ENCODE measurements at places on chromosomes 7 and 10.

DNA sequence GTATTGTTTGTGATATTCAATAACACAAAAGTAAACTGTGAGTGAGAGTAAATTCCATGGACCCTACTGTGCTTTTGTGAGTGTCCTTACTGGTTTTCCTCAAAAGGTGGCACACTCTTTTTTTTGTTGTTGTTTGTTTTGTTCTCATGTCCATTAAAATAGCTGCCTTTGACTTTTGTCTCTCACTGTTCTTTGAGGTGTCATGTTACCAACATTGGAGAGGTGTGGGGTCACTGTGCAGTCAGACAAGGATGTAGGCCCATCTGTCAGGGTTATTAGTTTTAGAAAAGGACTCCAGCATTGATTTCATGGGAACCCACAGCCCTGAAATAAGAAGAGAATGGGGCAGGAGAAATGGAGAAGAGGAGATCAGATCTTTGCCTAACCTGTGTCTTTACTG lies 383.1 kb downstream of the SORCS3 start:
- no peak for DNase-seq

DNA sequence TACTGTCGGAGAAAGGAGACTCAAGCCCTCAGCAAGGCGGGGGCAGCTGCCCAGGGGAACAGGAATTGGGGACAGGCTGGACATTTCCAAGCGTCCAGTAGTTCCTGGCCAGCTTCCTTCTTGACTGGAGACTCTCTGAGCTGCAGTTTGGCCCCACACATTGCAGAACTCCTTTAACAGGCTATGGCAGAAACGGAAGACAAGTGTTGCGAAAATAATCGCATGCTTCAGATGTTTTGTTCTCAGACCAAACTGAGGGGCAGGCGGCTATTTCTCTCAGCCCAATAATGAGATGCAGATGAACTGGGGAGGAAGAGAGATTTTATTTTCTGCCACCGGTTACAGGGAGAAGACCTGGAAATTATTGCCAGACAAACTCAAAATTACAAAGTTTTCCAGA lies 88.0 kb upstream of the PFKP start:
- DNase-seq = no peak

GRCh38 chr10:51447119-51447518 lies 252.3 kb downstream of the CSTF2T start:
- DNase-seq = no peak

- DNase-seq = no peak
Observed at GRCh38 chr10:72276421-72277339, 3.0 kb downstream of the DDIT4 start.

GRCh38 chr7:126440542-126440941 lies 812.2 kb downstream of the GRM8 start:
- DNase-seq = no peak

GRCh38 chr10:20142311-20142710 lies 326.1 kb downstream of the PLXDC2 start:
- DNase-seq = no peak

DNA sequence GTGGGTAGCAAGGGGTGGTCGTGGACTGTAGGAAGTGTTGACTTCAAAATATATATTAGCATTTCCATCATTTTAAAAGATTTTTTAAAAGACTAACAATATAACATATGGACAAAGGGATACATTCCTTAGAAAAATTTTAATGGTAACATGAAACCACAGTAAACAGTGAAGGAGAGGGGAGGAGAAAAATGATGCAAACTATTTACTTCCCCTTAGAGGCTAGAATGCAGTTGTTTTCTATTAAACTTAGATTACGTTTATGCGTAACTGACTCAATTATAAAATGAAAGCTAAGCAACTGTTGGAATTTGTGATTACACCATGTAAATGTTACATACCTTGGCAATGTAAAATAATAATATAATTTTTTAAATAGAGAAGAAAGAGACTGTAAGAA lies 41.3 kb downstream of the CALD1 start:
- DNase-seq = no peak

- no peak for DNase-seq
Observed at GRCh38 chr10:14383266-14383665, 52.5 kb upstream of the FRMD4A start.

GRCh38 chr7:29806995-29807841 lies 910 bp downstream of the WIPF3 start:
- DNase-seq = no peak

DNA sequence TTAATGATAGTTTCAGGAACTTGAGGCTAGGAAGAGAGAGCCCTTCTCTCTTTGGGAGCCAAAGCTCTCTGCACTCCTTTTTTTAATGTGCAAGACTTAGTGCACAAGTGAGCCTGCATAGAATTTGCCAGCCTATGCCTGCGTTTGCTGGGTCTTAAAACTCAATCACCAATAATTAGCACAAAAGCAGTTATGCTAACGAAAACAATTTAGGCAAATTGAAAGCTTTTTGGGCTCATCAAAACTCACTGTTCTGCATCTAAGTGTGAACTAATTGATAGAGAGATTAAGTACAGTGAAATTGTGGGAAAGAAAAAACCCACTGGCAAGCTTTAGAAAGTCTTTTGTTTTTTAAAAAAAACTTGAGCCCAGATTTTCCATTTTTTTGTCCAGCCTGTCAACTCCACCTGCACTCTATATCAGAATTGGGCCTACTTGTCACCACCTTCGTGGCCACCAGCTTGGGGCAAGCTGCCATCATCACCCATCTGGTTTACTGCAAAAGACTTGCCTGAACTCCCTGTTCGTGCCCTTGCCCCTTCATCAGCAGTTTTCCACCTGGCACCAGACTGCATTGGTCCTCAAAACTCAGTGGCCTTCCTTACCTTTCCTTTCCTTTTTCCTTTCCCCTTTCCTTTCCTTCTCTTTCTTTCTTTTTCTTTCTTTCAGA lies 37.8 kb downstream of the CRHR2 start:
- no peak for DNase-seq

DNA sequence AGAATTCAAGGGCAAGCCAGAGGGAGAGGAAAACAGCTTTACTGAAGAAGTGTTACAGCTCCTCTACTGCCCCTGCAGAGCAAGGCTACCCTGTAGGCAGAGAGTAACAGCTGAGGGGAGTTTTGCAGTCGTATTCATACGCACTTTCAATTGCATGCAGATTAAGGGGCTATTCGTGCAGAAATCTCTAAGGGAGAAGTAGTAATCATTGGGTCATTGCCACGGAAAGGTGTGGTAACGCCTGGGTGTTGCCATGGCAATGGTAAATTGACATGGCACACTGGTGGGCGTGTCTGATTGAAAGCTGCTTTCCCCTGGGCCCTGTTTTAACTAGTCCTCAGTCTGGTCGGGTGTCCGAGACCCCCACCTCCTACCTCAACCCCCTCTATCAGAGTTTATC lies 227.2 kb downstream of the NSUN6 start:
- DNase-seq = no peak

GRCh38 chr10:111246814-111247452 lies 170.1 kb downstream of the ADRA2A start:
- no peak for DNase-seq

GRCh38 chr10:58065529-58065815 lies 202.2 kb downstream of the IPMK start:
- no peak for DNase-seq

DNA sequence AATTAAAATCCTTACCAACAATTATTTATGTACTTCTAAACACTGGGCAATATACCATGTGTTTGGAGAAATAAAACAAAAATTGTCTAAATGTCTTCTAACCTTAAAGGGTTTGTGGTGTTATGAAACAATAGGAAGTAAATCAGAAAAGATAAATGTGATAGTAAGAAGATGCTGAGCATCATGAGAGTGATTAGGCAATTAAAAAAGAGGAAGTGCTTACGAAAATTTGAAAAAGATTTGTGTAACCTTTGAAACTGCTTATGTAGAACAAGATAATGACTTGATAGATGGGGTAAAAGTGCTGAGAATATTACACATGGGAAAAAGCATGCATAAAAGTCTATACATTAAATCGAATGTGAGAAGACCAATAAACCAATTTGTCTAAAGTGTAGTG lies 573.4 kb upstream of the CNTNAP2 start:
- DNase-seq = no peak

- DNase-seq = no peak
Observed at GRCh38 chr7:66904063-66904593, 16.9 kb upstream of the TMEM248 start.

GRCh38 chr7:20581956-20582355 lies 33.5 kb upstream of the ABCB5 start:
- DNase-seq = no peak

DNA sequence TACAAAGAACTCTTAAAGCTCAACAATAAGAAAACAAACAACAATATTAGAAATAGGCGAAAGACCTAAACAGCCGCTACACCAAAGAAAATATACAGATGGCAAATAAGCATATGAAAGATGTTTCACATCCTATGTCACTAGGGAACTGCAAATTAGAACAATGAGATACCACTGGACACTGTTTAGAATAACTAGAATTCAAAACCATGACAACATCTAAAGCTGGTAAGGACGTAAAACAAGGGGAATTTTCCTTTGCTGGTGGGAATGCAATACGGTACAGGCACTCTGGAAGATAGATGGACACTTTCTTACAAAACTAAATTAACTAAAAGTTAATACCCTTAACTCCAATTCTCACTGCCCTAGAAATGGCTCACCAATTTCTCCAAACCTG lies 44.5 kb downstream of the THSD7A start:
- no peak for DNase-seq

All from SK-N-MC (cell line).